Stimulated activated CD8-positive, alpha-beta memory T cell treated with anti-CD3 and anti-CD28 coated beads, Interleukin-7, amount 100 ng/mL, for 1 hour (primary cell): ENCODE measurements at places on chromosomes 5 and 9.

DNA sequence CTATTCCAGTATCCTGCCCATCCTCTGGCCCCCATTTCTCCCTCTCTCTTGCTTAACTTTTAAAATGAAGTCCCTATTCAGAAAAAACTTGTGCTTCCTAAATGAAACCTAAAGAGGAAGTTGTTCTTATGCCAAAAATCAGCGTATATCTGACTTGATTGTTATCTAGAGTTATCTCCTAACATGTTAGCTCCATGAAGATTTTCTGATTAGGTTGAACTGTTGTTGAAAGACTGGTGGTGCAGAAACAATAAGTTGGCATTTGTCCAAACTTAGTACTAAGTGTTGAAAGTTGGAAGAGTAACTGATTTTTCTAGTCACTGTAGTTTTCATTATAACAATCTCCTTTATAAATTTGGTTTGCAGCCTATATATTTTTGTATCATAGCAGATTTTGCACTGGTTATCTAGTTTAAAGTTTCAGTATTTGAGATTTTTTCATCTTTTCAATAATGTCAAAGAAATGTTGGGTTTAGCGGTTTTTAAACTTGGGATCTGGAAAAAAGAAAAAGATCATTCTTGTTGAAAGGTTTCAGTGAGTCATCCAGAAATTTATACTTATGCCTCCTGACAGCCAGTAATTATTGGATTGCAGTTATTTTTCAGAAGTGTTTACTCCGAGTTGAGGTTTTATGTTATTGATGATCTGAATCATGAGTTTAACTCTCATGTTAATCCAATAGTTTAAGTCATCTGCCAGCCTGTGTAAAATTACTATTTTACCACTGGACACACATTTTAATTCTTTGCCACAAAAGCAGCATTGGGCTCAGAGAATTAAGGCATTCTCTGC is 60.6 kb downstream of the PAM start:
- DNase-seq, result no peak

DNA sequence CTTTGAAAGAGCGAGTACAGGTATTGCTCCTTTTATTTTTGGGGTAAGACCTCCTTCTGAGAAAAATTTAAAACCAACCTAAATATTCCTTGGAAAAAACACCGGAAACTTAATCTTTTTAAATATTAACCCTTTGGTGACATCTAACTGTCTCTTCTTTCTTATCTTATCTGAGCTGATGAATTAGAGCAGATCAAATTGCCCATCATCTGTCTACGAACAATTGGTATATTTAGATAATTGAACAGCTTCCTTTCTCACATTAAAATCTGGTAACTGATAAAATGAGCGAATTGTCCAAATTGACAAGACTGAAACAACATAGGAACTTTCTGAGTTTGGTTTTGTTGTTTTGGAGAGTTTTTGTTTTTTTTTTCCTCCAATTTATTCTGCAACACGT is 2.0 kb downstream of the ISL1 start:
- DNase-seq, result no peak

DNA sequence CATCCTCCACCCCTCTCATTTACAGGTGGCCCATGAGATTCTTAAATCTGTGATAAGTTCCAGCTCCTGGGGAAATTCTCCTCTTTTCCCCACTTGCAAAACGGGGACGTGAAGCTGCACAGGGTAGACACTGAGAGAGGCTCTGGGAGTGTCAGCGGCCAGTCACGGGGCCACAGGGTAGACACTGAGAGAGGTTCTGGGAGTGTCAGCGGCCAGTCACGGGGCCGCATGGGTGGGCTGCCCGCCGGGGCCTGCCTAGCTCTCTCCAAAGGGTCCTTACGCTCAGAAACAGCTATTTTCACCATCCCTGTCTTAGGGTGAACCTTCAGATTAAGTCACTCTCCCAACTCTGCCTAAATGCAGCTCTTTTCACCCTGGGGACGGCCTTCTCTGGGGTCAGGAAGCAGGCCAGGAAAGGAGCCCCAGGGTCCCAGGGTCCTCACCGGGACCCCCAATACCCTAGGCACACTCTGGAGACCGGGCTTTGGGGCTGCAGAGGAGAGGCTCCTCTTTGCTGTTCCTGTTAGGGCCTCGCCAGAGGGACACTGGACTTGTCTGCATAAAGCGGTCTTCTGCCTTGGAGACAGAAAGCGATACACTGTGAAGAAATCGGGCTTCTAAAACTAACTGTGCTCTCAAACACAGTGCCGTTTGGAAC is 1.5 kb downstream of the FAM78A start:
- no peak for DNase-seq

DNA sequence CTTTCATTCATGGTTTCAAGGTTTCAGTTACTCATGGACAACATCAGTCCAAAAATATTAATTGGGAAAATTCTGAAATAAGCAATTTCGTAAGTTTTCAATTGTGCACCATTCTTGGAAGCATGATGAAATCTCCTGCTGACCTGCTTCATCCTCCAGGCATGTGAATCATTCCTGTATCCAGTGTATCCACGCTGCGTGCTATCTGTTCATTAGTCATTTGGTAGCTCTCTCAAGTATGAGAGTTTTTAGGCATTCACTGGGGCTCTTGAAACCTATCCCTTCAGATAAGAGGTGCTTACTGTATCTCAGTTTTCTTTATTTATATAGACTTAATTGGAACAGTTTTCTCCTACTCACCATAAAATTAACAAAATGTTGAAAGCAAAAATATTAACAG is 293.0 kb downstream of the CDH12 start:
- DNase-seq, result no peak

- DNase-seq, result no peak
These were observed 284.5 kb downstream of the RFX3 start for GRCh38 chr9:3241290-3241689.

DNA sequence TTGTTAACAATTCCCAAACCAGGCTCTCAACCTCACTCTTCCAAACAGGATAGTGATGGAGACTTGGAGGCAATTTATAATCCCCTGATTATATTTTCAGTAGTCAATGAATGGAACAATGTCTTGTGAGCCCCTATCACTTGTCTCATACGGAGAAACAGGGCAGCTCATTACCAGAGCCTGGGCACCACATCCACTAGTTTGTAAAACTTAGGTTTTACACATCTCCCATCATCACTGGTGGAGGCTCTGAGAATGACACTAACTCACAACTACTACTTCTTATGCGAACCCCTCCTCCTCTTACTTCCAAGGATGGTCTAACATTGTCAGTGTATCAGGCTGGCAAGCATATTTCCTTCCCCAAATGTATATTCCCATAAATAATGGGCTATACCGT is 253.7 kb downstream of the EPB41L4A start:
- no peak for DNase-seq
